Heart right ventricle (tissue), 16 donors: ENCODE measurements at places on chromosomes 12 and 14. TPM values are rescaled to one million over a fixed set of nuclear protein-coding genes. Genes with fewer than 3 reads are reported as not detected.
A peak's percentile ranks its signal among the peaks of the same experiment; 100 is the strongest.

The KRT77 gene
- total RNA-seq = not detected

GRCh38 chr14:74892745-74893144 lies 11.0 kb downstream of the DLST start:
- no peak for DNase-seq

- DNase-seq = no peak
Observed at GRCh38 chr12:15045451-15045850, 72.6 kb downstream of the PDE6H start.

DNA sequence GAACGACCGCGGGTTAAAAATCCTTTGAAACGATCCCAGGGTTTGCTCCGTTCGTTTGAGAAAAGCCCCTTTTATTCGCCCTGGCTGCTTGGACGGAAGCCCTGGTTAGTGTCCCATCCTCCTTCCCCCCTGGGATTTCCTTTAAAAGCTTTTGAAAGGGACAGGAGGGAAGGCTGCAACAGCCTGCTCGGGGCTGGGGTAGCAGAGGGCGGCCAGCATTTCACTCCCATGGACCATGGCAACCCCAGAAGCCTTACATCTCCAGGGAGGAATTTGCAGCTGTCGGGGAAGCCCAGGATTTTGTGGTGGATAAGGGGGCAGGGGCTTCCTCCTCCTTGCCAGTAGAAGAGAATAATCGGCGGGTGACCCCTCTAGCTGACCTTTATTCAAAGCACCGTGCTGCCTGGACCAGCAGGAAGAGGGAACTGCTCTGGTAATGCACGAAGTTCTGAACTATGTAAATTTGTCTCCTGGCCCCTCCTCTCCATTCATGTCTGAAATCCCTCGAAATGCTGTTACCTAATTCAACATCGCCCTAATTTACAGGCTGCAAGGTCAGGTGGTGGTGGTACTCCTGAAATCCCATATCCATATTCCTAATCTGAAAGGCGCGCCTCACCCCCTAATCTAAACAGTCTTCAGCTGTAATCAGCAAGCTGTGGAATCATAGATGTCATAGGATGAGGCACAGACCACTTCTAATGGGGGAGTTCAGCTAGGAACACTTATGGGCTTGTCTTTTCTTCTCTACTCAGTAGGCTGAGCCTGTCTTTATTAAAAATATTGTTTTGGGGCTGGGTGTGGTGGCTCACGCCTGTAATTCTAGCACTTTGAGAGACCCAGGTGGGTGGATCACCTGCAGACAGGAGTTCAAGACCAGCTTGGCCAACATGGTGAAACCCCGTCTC lies 1.0 kb upstream of the CLIP1 start:
- DNase-seq = peak; percentile 13

GRCh38 chr14:101009531-101009930 lies 106.0 kb upstream of the RTL1 start:
- DNase-seq = no peak

The GNB3 gene
- total RNA-seq = 3.2 TPM

The MYF5 gene
- not detected for total RNA-seq

GRCh38 chr12:81758421-81759189 lies 545 bp downstream of the PPFIA2 start:
- DNase-seq = peak; percentile 14
